ENCODE measurements at places on chromosomes 3 and 15.

DNA sequence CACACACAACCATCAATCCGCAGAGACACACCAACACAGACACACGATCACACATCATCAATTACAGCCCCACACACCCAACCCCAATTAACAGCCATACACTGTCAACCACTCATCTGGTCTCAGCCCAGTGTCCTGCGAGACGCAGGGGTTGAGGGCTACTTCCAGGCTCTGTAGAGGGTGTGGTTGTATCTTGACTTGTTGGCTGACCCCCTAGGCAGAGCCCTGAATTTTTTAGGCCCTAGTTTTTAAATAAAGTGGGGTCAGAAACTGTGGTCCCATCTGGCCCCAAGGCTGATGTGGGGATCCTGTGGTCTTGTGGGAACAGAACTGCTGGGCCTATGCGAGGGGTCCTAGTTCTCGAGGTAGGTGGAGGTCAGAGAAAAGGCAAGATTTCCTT is 9.2 kb downstream of the VILL start:
- DNase-seq = no peak
- H3K27me3 ChIP-seq = no peaks in the 10 kb centered on the region
- H3K36me3 ChIP-seq = no peaks in the 10 kb centered on the region
- H3K4me1 ChIP-seq = peaks cover 6% of the 10 kb centered on the region
- H3K4me3 ChIP-seq = no peak overlapping the region

GRCh38 chr3:171346582-171347300 is 113.5 kb downstream of the TNIK start:
- H3K27me3 ChIP-seq = no peaks in the 10 kb centered on the region
- DNase-seq = no peak
- H3K36me3 ChIP-seq = no peaks in the 10 kb centered on the region
- peaks cover 1% of the 10 kb centered on the region for H3K4me1 ChIP-seq
- no peak overlapping the region for H3K27ac ChIP-seq
- no peak overlapping the region for H3K4me3 ChIP-seq

DNA sequence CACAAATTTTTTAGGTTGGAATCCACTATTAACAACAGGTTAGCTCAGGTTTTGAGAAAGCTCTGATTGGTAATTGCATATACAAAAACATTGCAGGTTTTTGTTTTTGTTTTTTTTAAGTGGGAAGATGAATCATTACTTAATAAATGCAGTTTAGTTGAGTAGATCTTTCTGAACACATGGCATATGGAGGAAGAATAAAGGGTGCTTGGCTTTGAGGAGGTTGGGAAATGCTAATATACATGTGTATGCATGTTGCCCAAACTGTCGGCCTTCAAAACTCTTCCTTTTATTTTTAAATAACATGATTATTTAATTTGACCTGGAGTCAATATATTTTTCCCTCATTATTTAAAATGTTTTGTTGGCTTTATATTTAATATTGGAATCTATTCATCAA is 32.8 kb downstream of the ZBTB38 start:
- no peak overlapping the region for H3K27ac ChIP-seq
- peaks cover 2% of the 10 kb centered on the region for H3K27me3 ChIP-seq
- DNase-seq = no peak
- H3K4me1 ChIP-seq = peaks cover 2% of the 10 kb centered on the region
- H3K4me3 ChIP-seq = no peak overlapping the region

DNA sequence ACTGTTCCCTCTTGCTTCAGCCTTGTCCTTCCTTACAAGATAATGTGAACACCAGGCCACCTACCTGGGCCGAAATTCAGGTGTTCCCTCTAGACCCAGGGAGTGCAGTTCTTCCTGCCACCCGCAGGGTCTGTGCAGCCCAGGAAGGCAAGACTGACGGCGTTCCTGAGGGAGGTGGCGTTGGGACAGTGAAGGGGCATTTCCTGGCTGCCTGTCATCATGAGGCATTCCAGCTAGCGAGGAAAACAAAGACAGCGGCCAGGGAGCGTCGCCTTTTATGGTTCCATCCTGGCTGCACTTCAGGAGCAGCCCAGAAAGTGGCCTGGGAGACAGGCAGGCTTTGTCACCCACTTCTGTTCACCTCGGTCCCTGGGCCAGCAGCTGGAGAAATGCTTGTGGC is 84.8 kb upstream of the WNT5A start:
- peak; percentile 84 for DNase-seq
- H3K4me3 ChIP-seq = no peak overlapping the region
- no peaks in the 10 kb centered on the region for H3K27me3 ChIP-seq
- no peaks in the 10 kb centered on the region for H3K36me3 ChIP-seq

All from iPS DF 6.9 (cell line).